ENCODE measurements at places on chromosomes 12 and 14.

DNA sequence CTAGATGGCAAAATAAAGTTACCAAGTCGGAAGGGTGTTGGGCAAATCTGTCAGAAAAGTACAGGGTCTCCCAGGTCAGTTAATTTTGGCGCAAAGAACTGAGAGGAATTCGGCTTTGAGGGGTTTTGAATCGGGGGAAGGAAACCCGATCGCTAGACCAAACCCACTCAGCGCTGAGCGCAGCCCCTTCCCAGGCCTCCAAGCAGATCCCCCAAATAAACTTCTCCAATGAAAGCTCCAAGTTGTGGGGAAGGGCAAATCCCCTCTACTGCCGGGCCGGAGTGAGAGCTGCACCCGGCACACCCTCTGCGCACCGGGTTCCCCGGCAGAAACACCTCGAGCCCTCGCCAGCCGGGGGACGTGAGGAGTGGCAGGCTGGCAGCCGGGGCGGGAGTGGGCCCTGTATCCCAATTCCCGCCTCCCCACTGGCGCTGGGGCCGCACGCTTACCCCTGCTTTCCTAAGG lies 441 bp downstream of the E2F7 start:
- peak; percentile 60 for DNase-seq

DNA sequence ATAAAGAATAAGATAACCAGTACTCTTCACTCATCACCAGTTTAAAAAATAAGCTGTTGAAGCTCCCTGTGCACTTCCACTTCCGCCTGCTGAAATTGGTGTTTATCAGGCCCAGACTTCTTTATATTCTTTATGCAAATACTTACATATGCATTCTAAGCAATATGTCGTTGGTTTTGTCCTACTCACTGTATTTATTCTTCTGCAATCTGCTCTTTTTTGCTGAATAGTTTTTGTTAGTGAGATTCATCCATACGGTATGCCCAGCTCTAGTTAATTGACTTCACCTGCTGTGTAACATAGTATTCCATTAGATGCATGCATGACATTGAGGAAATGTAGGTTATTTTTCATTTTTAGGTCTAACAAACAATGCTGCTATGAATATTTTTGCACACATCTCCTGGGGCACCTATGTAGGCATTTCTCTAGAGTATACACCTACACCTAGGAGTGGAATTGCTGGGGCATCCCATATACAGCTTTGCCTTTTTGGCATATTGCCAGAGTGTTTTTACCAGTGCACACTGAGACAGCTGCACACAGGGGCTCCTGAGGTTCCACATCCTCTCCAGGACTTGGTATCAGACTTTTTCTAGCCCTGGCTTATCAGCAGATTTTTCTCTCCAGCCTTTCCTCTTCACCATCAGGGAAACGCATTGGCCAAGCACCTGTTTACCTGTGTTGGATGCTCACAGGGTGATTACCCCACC lies 1.0 kb upstream of the NRIP2 start:
- DNase-seq = no peak

DNA sequence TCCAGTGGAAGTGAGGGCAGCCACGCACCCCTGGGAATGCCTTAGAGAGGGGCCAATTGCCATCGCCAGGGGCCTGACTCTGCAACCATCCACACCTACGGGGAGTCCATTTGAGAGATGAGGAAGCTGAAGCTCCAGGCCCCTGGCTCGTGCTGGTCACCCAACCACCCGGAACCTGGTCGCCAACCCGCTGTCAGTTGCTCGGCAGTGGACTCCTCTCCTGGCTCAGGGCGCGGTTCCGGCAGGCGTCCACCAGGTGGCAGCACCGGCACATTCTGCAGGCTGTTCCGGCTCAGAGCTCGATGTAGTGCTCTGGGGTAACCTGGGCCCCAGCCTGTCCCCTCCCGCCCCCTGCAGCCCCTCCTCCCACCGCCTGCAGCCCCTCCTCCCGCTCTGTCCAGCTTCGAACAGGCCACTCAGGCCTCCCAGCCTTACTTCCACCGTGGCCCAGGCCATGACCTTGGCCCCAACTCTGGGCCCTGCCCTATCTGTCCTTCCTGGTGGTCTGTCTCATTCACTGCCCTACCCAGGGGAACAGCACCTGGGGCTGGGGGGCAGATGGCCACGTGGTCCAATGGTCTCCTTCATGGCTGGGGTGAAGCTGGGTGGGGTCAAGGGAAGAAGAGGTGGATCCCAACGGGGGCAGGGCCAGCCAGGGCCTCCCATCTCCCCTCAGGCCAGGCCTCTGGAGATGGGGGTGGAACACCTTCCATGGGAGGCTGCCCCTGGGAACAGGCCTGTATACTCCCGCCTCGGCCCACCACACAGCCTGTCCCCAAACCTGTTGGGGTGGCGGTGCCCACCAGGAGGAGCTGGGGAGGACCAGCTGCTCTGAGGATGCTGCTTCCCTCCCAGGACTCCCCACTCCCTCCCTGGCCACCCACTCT lies 15.7 kb downstream of the SIVA1 start:
- peak; percentile 79 for DNase-seq

GRCh38 chr12:49296836-49297694 lies 2.1 kb downstream of the PRPH start:
- peak; percentile 37 for DNase-seq

GRCh38 chr14:95498622-95499353 lies 17.7 kb downstream of the SYNE3 start:
- DNase-seq = no peak

DNA sequence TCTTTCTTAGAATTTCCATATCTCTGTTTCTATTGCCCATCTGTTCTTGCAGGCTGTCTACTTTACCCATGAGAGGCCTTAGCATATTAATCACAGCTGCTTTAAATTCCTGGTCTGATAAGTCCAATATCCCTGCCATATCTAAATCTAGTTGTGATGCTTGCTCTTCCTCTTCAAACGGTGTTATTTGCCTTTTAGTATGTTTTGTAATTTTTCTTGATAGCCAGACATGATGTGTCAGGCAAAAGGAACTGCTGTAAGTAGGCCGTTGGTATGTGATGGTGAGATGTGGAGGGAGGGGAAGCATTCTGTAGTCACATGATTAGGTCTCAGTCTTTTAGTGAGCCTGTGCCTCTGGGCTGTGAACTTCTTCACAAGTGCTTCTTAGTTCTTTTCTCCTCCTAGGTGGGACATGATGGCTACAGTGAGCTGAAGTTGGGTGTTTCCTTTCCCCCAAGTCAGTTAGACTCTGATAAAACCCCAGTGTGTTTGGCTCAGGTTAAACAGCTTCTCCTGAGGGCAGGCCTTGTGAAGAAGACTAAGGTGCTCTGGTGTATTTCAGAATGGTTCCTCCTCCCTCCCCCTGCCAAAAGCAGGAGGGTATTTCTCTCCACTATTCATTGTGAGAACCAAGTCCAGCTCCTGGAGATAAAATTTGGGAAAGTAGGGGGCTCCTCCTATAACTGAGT lies 195.9 kb upstream of the PARP11 start:
- no peak for DNase-seq

DNA sequence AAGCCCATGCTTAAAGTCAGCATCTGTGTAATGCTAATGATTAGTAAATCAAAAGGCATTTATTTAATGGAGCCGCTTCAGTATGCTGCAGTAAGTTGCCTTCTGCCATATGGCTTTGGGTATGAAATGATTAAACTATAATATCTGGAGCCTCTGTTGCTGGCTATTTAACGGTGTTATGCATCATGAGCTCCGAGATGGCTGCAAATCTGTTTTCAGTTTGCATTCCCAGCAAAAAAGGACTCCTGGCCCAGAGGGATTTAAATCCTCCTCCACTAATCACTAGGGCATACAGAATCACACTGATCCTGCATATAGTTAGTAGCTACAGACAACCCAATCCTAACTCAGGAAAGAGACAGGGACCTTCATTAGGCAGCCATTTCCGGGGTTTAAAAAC lies 171.5 kb upstream of the EEA1 start:
- no peak for DNase-seq

GRCh38 chr12:28172434-28173030 lies 17.7 kb upstream of the CCDC91 start:
- peak; percentile 19 for DNase-seq

- no peak for DNase-seq
Measured at GRCh38 chr12:71011261-71011660, 90.7 kb upstream of the PTPRR start.

GRCh38 chr12:132558861-132559623 lies 51.3 kb downstream of the LRCOL1 start:
- no peak for DNase-seq

- no peak for DNase-seq
Measured at GRCh38 chr14:63032641-63033040, 12.6 kb downstream of the KCNH5 start.

- DNase-seq = peak; percentile 60
Measured at GRCh38 chr14:23929822-23930294, 23.7 kb upstream of the DHRS4 start.

- DNase-seq = no peak
Measured at GRCh38 chr12:131912518-131913274, 16.4 kb upstream of the PUS1 start.

DNA sequence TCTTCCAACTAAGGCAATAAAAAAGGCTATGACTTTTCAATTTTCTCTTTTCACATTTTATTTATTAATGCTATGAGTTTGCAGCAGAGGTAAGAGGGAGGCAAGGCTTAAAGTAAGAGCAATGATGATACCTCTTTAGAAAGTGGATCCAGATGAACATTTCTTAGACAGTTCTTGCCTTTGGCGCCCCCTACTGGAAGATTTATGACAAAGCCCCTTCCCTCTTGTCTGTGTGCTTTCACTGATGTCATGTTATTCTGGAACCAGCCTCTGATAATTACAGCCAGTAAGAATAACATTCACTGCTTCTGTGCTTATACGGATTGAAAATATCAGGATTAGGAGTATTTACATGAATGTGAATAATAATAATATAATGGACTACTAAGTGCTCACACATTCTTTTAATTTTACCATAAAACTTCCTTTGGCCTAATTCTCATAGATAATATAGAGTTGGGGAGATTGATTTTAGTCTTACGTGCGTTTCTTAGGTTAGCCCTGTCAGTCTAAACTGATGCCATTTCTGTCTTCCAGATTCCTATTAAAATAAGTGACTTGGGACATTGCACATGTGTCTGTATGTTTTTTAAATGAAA lies 1929.9 kb upstream of the SEL1L start:
- peak; percentile 65 for DNase-seq

GRCh38 chr14:53152887-53153701 lies at the start of gene DDHD1:
Gene DDHD1 (minus strand): TSS chr14:53153323. CDS start chr14:53153098, 225 bp downstream.
- DNase-seq = peak; percentile 88

DNA sequence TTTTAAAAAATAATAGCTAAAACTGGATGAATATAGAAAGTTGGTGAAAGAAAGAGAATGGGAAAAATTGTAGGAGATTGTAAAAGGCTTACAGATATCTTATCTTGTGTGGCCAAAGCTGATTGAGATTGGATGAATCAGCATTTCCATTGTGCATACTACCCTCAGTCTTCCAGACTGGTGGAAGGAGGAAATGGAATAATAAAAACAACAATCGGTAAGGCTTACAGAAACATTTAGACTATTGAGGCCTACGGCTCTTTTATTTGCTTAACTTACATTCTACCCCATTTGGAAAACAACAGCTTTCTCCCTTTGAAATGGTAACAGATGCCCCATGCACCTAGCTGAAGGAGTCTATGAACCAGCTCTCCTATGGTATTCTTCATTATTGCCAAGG lies 129.8 kb downstream of the PTPRB start:
- no peak for DNase-seq

- no peak for DNase-seq
Measured at GRCh38 chr12:40145896-40146295, 40.0 kb upstream of the SLC2A13 start.

DNA sequence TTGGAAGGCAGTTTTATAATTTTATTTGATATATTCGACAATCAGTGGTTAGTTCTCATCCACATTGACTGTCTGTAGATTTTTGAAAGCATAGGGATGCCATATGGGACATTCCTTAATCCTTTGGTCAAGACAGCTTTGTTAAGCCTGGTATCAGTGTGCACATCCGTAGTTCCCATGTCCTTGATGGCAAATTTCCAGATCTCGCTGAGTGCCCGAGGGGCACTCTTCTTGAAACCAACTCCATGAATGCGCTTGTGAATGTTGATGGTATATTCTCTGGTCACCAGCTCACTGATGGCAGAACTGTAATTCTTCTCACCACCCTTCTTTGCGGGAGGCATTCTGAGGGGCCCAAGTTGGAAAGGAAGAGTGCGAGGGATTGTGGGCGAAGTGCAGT lies 6.1 kb upstream of the DENND5B start:
- no peak for DNase-seq

DNA sequence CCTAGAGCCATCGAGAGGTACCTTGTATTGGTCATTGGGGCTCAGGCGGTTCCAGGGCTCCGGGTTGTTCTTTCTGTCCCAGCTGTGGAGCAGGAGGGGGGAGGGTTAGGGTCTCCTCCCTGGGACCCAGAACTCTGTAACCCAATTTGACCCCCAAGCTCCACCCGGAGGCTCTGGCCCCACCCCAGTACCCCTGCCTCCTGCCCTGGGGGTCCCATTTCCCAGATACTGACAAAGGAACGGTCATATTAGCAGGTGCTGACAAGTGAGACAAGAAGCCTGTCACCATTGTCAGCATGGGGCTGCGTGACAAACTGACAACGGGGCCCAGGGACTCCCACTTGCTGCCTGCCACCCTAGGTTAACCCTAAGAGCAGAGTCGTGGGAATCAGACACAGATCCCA lies 6.2 kb downstream of the SHMT2 start:
- DNase-seq = no peak

- DNase-seq = no peak
Measured at GRCh38 chr14:34336501-34336900, 125.5 kb downstream of the SPTSSA start.

GRCh38 chr14:26138764-26139445 lies 458.9 kb downstream of the NOVA1 start:
- DNase-seq = no peak

GRCh38 chr14:69259168-69259526 lies 811 bp upstream of the GALNT16 start:
- no peak for DNase-seq

DNA sequence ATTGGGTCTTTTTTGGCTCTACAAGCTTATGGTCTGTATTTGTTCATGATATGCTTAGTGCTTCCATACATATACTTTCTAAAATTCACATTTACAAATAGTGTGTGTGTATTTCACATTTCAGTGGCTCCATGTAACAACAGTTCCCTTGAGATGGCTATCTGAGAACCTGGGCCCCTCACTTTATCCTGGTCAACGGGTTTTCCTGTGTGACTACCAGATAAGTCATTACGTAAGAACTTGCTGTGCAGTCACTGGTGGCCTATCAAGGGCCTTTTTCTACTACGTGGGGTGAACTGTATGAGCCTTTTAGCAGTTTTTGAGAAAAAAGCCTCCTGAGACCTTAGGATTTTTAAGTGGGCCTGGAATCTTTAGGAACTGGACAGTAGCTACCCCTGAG lies 454.1 kb downstream of the PCNX1 start:
- DNase-seq = no peak

GRCh38 chr12:108190529-108190928 lies 61.4 kb downstream of the WSCD2 start:
- DNase-seq = no peak

GRCh38 chr14:104702673-104703072 lies 13.3 kb downstream of the INF2 start:
- DNase-seq = no peak

Measured in NCI-H1105 (cell line).